ENCODE measurements at places on chromosomes 2 and 18. TPM values are rescaled to one million over a fixed set of nuclear protein-coding genes. Genes with fewer than 3 reads are reported as not detected.
A peak's percentile ranks its signal among the peaks of the same experiment; 100 is the strongest.

OR6B2 gene
- total RNA-seq: not detected

PLB1 gene
- 0.11 TPM for total RNA-seq

G6PC2 gene
- total RNA-seq: not detected

DNA sequence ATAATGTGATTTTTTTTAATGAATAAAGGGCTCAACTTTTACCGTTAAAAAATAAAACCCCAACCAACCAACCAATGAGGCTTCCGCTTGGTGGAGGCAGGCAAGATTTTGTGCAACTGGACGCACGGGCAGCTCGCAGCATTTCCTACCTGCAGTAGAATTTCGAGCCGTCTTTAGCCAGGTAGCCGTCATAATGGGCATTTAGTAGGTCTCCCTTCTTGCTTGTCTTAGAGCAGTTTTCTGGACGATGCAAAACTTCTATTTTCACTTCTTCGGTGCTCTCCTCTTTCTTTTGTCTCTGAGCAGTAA lies 316 bp downstream of the FKBP7 start:
- DNase-seq: peak; percentile 68

TWIST2 gene
- 467 TPM for total RNA-seq

- DNase-seq: no peak
These were observed 8.0 kb upstream of the GMPPA start for GRCh38 chr2:219490600-219491130.

DNA sequence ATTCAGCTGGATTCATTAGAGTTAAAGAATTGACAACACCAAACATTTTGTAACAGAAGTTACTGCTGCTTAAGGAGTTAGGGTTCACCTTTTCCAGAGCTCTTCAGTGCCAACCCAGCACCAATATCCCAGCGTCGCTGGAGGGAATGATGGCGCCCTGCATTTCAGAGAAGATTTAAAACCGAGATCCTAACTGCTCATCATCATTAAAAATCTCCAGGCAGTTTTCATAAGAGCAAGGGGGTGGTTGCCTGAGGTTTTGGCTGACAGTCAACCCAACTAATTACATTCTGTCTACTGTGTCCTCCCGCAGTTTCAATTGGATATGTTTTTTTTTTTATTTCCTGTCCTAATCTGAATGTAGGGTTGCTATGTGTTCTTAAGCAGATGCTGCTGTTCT lies 509.6 kb upstream of the TCF4 start:
- no peak for DNase-seq

GRCh38 chr2:68909793-68910674 lies 38.8 kb upstream of the BMP10 start:
- DNase-seq: peak; percentile 77

DNA sequence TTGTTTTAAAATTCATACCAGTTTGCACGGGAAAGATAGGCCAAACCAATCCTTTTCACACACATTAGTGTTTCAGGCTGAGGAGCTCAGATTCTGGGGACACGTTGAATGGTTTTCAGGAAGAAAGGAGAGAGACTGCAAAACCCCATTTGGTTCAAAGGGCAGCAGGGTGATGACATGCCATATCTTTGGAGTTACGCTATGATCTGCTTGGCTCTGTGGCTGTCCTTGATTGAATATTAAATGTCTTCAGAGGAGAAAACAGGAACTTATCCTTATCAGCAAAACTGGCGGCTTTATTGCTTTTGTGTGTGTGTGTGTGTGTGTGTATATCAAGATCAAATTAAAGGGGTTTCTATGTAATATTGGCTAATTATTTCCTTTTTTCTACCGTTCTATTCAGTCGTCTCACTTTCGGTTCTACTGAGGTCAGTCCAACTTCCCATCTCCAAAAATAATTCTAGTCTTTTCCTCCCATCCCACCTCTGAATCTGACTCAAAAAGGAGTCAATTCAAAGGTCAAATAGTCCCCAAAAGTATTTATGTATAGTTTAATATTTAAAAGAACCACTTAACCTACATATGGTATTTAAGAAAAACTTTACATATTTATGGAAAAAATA lies 292.9 kb upstream of the CCDC68 start:
- DNase-seq: peak; percentile 37

GRCh38 chr2:203718087-203718486 lies 11.6 kb downstream of the CD28 start:
- peak; percentile 21 for DNase-seq

DNA sequence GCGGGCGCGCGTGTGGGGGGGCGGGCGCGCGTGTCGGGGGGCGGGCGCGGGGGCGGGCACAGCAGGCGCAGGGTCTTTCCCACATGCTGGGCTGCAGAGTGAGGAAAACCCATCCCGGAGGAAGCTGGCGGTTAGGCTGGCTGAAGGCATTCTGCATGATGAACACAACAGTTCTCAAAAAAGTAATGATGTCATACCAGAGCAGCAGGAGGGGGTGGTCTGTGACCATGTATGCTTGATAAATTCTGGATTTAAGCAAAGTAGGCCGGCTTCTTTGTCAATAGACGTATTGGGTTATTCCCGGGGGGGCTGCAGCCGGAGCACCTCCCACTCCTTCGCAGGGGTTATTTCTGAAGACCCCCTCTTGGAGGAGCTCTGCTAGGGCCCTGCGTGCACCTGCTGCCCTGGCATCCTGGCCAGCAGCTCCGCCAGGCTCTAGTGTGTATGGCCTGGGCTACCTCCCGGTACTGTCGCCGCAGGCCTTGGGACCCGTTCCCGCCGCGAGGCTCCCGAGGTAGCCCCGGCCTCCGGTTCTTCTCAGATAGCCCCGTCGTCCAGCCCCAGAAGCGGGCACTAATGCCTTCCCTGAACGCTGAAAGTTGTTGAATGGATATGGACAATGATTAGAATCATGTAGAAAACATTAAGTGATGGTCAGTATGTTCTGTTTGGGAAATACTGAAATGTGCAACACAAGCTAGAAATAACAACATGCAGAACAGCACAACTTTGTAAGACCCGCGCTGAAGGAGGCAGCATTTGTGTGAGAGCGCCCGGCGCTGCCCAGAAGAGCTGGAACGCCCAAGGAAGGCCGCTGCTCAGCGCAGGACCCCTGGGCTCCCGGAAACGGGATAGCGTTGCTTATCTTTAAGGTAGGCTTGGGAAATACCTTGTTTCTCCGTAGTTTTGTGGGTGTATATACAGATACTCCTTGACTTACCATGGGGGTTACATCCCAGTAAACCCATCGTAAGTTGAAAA lies 101.4 kb upstream of the RAB6C start:
- peak; percentile 68 for DNase-seq

CIDEA gene
- total RNA-seq: not detected

GALNT5 gene
- total RNA-seq: 114 TPM

ATG16L1 gene
- 17.2 TPM for total RNA-seq

GNAL gene
- total RNA-seq: 3.0 TPM

GRCh38 chr2:219149667-219150066 lies 10.9 kb downstream of the NHEJ1 start:
- DNase-seq: no peak

DNA sequence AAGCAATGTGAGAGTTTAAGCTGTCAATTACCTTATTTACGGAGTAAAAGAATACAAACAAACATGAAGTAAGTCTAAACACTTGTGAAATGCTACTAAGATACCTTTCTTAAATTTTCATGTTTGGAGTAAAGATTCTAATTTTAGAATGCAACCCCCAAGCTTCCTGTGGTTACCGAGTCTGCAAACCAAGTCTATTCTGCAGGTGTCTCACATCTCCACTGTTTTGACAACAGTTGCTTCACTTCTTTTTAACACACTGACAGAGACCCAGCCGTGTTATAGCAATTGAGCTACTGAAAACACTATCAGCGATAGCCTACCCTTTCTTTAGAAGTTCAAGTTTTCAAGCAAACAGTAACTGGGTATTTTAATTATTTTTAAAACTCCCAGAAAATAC lies 608.3 kb downstream of the ERBB4 start:
- DNase-seq: no peak

- DNase-seq: no peak
These were observed 114.0 kb downstream of the STPG4 start for GRCh38 chr2:47041063-47041462.

GRCh38 chr2:121748202-121748601 lies 7.2 kb upstream of the TSN start:
- DNase-seq: peak; percentile 62

CD207 gene
- not detected for total RNA-seq

- DNase-seq: no peak
These were observed 6.4 kb downstream of the TIMM21 start for GRCh38 chr18:74154716-74155115.

DNA sequence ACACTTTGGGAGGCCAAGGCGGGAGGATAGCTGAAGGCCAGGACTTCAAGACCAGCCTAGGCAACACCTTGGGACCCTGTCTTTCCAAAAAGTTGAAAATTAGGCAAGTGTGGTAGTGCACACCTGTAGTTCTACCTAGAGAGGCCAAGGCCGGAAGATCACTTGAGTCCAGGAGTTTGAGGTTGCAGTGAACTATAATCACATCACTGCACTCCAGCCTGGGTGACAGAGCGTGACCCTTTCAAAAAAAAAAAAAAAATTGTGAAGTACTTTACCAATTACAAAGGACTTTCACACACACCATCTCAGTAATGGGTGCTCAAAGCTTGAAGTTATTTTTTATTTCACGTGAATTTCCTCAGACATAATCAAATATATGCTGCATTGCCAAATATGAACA lies 65.0 kb downstream of the ATAD2B start:
- no peak for DNase-seq

GRCh38 chr2:127155028-127155581 lies 48.2 kb upstream of the BIN1 start:
- peak; percentile 74 for DNase-seq

MAL gene
- total RNA-seq: not detected

Measured in GM23248 (cell line).